Activated CD8-positive, alpha-beta T cell treated with anti-CD3 and anti-CD28 coated beads, Interleukin-2, amount 10 ng/mL, durations not matched to agents 7 days and 5 days (primary cell): ENCODE measurements at places on chromosomes 5 and 9. TPM values are rescaled to one million over a fixed set of nuclear protein-coding genes. Genes with fewer than 3 reads are reported as not detected.

The IL13 gene
- 1.4 TPM for total RNA-seq

The OSMR gene
- not detected for total RNA-seq

The CDHR2 gene
- total RNA-seq: 2.2 TPM

The PRRT1B gene
- not detected for total RNA-seq

The SHC3 gene
- total RNA-seq: not detected
